ENCODE measurements at places on chromosomes 3 and 15. TPM values are rescaled to one million over a fixed set of nuclear protein-coding genes. Genes with fewer than 3 reads are reported as not detected.

GRCh38 chr3:194137008-194137505 is 1.1 kb downstream of the HES1 start:
- DNase-seq = no peak

- no peak for DNase-seq
These were observed 293.3 kb upstream of the TBL1XR1 start for GRCh38 chr3:177490626-177491025.

The CSPG4 gene
- total RNA-seq = 6.3 TPM

DNA sequence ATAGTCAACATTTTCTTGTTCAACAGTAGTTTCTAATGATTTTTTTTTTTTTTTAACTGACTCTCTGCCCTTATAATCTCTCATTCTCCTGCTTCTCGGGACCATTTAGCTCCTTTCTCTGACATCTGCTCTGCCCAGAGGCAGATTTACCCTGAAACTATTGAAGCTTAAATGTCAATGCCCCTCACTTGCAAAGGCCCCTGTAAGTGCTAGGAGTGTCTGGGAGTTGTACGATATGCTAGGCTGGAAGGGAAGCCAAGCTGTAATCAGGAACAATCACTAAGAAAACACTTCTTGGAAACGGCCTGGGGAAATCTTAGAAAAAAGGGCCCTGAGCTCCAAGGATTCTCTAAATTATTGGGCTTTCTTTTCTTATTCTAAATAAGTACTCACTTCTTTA is 5.8 kb upstream of the PLOD2 start:
- no peak for DNase-seq

The SNURF gene
- total RNA-seq = 44.2 TPM

The XYLB gene
- total RNA-seq = 7.9 TPM

DNA sequence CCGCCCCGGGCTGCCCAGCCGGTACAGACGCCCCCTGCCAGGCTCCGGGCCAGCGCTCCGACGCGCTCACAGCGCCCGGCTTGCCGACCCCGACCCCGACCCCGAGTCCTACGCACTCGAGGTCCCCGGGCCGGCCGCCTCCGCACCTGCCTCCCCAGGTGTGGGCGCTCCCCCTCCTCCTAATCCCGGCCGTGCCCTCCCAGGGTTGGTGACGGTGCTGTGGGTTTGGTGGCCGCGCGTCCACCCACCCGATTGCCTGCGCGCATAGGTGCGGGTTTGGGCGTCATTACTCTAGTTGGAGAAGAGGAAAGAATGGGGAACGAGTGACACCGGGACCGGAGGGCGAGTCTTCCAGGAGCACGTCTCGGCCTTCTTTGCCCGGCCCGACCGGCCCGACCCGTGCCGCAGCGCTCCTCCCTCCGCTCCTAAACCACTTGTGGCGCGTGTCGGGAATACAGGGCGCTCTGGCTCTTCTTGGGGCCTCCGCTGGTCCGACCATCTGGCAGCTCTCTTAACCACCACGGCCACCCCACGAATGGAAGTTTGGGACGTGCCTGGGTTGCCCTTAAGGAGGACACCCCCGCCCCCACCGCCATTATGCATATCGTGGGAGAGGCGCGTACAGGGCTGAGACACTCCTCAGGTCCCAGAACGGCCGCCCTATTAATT is 810 bp upstream of the THRB start:
- peak; percentile 67 for DNase-seq

DNA sequence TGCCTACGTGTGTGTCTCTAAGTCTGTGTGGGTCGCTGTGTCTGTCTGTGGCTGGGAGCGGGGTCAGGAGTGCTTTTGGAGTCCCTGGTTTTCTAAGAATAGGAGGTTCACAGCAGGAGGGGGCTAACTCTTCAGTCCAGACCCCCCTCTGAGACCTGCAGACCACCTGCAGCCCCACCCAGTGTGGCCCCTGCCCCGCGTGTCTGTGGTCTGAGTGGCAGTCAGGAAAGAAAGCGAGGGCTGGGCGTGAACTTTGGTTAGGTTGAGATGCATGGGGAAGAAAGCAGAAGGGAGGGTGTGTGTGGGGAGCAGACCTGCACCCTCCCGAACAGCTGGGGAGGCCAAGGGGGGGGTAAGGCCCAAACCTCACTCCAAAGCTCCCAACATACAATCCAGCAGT is 144.9 kb upstream of the TPM1 start:
- DNase-seq = no peak

GRCh38 chr3:169323578-169324451 is 339.7 kb downstream of the MECOM start:
- DNase-seq = no peak

The CHAC1 gene
- 2.2 TPM for total RNA-seq

The CDV3 gene
- total RNA-seq = 100 TPM

GRCh38 chr3:14785207-14786155 is 33.3 kb upstream of the FGD5 start:
- no peak for DNase-seq

GRCh38 chr3:25041871-25042584 is 386.0 kb upstream of the RARB start:
- no peak for DNase-seq

- DNase-seq = peak; percentile 22
These were observed 9.1 kb downstream of the EOMES start for GRCh38 chr3:27713078-27713423.

DNA sequence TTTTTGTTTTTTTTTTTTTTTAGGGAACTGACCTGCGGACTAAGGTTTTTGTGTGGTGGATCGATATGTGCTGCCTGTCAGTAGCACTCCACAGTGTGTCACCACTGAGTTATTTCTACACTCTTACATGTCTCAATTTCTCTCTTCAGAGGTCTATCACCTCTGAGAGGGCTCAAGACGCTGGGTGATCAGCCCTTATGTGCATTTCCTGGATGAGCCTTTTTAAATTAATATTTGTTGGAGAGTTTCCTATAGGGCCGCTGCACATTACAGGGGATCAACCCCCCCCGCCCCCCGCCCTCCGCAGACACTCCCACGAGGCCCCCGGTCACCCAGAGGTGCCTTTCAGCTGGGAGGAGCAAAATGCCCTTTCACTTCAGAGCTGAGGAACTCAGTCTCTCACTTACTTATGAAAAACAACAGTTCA is 34.5 kb upstream of the AP4E1 start:
- DNase-seq = no peak

DNA sequence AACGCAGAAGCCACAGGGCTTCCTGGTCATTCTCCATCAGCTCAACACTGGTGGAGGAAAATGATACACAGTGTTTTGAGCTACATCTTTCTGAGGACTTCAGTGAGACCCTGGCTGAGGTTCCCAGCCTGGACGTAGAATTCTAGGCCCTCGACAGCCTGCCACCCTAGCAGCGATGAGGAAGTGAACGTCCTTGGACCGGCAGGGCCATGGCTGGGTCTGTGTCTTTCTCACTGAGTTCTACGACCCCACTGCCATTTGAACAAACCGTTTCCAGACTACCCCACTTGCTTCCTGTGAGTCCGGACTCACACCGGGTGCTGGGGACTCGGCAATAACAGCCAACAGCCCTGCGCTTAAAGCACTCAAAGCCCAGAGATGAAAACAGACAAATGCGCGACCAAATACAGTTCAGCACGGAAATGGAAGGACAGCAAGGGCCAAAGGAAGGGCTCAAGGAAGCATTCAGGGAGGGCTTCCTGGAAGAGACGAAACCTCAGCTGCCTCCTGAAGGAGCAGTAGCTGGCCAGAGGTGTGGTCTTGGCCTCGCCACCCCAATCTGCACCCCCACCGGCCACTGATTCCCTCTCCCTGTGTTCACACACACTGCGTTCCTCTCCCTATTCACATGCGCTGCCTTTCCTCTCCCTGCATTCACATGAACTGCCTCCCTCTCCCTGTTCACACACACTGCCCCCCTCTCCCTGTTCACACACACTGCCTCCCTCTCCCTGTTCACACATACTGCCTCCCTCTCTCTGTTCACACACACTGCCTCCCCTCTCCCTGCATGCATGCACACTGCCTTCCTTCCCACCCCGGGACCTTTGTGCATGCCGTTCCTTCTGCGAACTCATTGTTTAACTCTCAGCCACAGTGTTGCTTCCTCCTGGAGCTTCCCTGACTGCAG is 136.3 kb upstream of the PRR20G start:
- DNase-seq = no peak

- no peak for DNase-seq
These were observed 13.8 kb upstream of the SEMA4B start for GRCh38 chr15:90187257-90187868.

The CPA3 gene
- total RNA-seq = 0.39 TPM

DNA sequence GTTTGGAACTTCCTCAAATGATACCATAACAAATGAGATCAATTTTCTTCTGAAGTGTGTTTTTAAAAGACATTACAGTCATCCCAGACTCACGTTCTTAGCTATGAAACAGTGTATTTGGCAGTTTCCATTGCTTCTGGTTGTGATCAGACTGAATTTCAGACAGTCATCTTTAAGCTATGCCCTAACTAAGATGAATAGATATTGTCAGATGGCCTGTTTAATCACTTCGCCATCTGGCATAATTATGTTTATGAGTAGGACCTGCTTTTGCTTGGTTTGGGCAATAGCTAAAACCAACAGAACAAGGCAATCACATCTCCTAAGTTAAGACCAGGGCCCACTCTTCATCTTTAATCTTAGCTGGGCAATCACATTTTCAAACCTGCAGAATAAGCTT is 313.1 kb downstream of the SV2B start:
- no peak for DNase-seq

- DNase-seq = no peak
These were observed 134.9 kb downstream of the AQP9 start for GRCh38 chr15:58273104-58273503.

GRCh38 chr3:195761567-195762248 is 40.9 kb downstream of the MUC20 start:
- DNase-seq = no peak

DNA sequence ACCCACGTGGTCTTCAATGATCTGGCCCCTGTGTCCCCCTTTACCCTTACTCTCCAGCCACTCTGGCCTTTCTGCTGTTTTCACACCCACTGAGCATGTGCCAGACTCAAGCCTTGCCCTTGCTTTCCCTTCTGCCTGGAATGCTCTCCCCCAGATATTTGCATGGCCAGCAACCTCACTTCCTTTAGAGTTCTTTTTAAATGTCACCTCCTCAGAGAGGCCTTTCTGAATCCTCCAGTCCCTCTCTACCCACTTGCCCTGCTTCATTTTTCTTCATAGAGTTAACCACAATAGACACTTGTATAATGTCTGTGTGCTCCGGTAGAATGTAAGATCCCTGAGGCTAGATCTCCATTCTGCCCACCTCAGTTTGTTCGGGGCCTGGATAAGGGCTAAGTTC is 39.4 kb upstream of the TIPARP start:
- DNase-seq = no peak

GRCh38 chr3:38649500-38650247 is at the start of gene SCN5A:
Gene SCN5A, minus strand, starts transcription at chr3:38649687. Its CDS starts 16,380 bp downstream, at chr3:38633307.
- no peak for DNase-seq

The NR1I2 gene
- 0.61 TPM for total RNA-seq

DNA sequence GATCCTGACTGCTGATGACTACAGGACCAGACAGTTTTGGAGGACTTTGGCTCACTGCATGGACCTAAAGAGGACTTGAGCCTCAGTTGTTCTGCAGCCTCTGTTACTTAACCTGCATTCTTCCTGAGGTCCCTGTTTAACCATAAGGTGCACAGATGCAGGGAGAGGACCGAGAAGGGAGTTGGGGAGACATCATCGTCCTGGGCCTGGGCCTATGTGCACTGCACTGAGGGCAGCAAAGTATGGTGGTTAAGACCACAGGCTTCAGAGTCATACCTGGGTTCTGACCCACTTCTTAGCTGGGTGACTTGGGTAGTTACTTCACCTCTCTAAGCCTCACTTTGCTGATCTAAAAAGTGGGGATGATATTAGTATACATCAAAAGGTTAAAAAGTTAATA is 21.9 kb downstream of the KY start:
- no peak for DNase-seq

The LRRC15 gene
- 0.06 TPM for total RNA-seq

DNA sequence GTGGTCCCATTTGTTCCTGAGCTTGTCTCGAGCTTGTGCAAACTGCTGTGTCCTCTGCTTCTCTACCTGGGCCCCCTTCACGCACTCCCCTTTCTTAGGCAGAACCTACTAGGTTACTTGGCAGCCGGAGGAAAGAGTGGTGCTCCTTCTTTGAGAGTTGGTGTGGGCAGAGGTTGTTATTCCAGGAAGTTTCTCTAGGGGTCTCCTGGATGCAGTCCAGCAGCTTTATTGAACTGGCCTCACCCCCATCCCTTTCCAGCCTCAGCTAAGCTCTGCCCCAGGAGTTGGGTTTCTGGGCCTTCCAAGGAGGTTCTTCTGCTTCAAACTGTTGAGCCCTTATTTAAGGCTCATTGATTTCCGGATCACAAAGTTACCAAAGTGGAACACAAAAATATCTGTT is 103.2 kb downstream of the C3orf70 start:
- DNase-seq = no peak

The KIAA1143 gene
- total RNA-seq = 37.0 TPM

The CFAP20DC gene
- 1.3 TPM for total RNA-seq

The COL6A5 gene
- not detected for total RNA-seq

- no peak for DNase-seq
These were observed 80.0 kb downstream of the COL6A5 start for GRCh38 chr3:130425484-130425883.

DNA sequence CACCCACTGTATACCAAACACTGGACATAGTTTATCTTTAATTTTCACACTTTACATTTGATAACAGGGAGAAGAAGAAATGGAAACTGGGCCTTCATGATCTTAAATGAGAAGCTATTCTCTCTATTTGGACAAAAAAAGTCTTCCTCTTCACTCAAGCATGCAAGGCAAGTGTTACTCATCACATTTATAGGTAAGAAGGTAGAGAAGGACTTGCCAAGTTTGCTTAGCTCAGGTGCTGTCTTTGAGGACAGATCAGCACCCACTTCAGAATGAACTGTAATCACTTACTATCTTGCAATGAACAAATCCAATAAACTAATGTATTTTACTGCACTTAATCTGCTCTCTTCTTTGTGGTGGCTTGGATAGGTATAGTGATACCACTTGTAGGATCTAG is 1.1 kb upstream of the MYH15 start:
- no peak for DNase-seq

The TRPM1 gene
- total RNA-seq = not detected

- DNase-seq = no peak
These were observed 163.0 kb upstream of the TMCO5A start for GRCh38 chr15:37771465-37771864.

The ST8SIA2 gene
- 0.83 TPM for total RNA-seq

- DNase-seq = no peak
These were observed 1.5 kb upstream of the P2RY12 start for GRCh38 chr3:151386056-151386455.

DNA sequence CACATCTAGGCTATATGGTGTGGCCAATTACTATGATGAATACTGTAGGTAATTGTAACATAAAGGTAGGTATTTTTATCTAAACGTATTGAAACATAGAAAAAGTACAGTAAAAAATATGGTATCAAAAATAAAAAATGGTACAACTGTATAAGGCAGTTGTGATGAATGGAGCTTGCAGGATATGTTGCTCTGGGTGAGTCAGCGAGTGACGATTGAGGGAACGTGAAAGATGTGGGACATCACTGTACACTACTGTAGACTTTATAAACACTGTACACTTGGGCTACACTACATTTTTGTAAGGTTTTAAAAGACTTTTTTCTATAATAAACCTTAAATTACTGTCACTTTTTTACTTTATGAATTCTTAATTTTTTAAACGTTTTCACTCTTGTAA is 10.3 kb downstream of the CTNNB1 start:
- peak; percentile 61 for DNase-seq

- peak; percentile 46 for DNase-seq
These were observed 10.6 kb downstream of the IQSEC1 start for GRCh38 chr3:13062647-13063046.
